Activated CD4-positive, alpha-beta T cell treated with anti-CD3 and anti-CD28 coated beads, Interleukin-2, amount 10 ng/mL, durations not matched to agents 24 days and 14 days (primary cell): ENCODE measurements at places on chromosomes 1 and 21.

GRCh38 chr1:89670163-89670562 lies 37.2 kb downstream of the LRRC8C start:
- DNase-seq: peak; percentile 70

DNA sequence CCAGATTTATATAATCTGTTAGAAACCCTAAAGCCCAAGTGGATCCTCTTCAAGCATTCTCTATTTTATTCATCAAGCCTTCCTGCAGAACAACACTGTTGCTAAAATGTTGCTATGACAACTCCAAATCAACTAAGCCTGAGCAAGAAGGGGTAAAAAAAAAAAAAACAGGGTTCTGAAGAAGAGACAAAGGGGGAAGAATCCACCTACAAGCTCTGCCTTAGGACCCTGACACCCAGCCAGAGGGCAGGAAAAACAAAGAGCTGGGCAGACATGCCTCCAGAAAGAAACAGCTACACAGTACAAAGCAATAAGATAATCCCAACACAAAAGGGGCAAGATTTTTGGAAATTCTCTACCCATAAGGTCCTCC lies 1.3 kb downstream of the USF1 start:
- no peak for DNase-seq

DNA sequence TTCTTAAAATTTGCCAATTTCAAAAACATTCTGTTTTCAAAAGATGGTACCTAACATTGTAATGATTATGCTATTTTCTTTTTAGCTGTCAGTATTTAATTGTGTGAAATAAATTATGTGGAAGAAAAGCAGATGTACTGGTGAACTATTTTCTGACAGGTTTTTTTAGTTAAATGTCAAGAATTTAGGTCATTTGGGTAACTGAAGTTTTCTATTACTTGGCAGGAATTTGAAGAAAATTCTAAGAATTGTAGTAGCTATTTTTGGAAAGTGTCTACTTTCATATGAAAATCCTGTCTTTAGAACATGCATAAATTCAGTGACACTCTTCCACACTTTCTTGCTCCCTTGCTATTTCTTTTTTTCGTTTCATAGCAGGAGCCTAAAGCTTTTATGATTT lies 28.5 kb upstream of the PTPRC start:
- DNase-seq: no peak

GRCh38 chr1:1929102-1929638 lies 10.1 kb upstream of the TMEM52 start:
- DNase-seq: no peak

DNA sequence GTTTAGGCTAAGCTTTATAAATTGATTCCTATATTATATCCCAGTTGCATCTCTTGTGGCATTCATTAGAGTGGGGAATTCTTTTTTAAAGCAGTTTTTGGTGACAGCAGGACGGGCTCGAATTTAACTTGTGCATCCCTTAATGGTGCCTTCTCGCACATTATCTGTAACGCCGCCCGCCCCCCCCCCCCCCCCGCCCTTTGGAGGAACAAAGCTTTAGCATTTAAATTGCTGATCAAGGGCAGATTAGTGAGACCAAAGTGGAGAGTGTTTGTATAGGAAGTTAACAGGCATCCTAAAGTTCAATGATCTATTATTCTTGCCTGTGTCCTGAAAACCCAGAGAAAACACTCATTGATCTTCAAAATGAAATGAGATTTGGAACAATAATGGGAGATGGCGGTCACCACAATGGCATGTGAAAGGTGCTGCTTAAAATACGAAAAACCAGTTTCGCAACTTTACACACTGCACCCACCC lies 2.2 kb downstream of the LMO4 start:
- DNase-seq: no peak

DNA sequence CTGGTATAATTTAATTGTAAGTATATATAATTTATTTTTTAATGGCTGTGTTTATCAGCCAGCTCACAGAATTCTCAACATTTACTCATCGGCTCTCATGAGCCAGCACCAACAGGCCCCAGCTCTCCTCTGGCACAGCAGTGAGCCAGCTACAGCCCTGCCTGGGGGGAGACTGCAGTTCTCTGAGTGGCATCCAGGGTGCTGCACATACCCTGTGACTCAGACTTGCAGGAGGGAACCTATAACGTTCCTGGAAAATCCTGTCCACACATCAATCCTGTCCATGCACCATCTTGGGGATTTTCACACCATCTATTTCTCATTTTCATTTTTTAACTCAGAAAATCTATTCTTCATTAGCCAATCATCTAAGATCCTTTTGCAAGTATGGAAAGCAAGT lies 36.5 kb downstream of the FHAD1 start:
- DNase-seq: no peak

- no peak for DNase-seq
These were observed 204.8 kb upstream of the FGGY start for GRCh38 chr1:59092126-59092525.

GRCh38 chr1:79006564-79006963 lies at the start of gene ADGRL4:
TSS of gene ADGRL4 (minus strand) at chr1:79006730. CDS start at chr1:79006654, 76 bp downstream.
- no peak for DNase-seq

DNA sequence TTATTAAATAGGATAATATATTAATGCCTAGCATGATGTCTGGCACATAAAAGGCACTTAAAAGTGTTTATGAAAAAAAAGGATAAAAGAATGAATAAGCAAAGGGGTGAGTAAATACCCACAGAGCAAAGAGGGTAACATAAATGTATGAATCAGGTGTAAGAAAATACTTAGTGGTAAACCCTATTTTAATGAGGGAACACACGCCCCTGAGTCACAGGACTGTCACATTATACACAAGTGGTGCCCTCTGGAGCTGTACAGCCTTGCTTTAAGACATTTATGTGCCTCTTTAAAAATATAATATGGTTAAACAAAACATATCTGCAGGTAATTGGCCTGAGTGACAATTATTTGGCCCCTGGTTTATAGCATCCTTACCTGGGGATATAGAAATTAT lies 78.1 kb upstream of the PTBP2 start:
- DNase-seq: no peak

DNA sequence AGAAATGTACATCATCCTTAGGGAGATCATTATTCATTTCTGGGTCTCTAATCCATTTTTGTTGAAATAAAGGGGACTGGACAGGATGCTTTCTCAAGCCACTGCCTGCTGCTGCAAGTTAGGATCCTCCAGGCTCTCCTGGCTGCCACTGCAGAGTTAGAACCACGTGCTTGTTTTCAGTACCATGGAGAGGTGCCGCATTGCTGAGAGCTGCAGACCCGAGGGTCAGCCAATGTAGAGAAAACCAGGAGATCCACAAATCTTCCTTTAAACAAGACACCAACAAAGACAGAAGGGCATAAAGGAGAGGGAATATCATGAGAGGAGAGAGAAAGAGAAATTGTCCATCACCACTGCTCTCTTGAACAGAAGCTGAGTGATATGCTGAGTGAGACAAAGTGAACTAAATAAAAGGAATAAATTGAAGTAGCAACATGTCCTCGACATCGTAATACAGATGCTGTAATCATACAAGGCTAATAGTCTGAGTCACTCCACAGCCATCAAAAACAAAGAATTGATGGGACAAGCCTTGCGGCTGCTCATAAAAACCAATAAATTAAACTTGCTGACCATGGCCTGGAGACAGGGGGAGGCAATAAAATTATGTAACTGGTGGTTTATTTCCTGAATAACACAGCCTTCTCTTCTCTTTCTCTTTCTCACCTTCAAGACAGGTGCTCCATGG lies 255.7 kb downstream of the OMA1 start:
- no peak for DNase-seq

DNA sequence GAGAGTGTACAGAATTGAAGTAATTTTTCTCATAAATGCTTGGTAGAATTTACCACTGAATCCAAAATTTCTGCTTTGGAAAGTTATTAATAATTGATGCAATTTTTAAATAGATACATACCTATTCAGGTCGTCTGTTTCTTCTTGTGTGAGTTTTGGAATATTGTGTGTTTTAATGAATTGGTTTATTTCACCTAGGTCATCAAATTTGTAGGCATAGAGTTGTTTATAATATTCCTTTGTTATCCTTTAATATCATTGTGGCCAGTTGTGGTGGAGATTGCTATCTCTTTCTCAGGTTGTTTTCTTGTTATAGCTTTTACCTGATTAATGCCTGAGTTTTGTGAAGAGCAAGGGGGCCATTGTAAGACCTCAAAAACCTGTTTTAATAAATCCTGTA lies 93.5 kb downstream of the SYT14 start:
- DNase-seq: no peak

GRCh38 chr21:38379147-38379546 lies 119.1 kb downstream of the ERG start:
- no peak for DNase-seq

DNA sequence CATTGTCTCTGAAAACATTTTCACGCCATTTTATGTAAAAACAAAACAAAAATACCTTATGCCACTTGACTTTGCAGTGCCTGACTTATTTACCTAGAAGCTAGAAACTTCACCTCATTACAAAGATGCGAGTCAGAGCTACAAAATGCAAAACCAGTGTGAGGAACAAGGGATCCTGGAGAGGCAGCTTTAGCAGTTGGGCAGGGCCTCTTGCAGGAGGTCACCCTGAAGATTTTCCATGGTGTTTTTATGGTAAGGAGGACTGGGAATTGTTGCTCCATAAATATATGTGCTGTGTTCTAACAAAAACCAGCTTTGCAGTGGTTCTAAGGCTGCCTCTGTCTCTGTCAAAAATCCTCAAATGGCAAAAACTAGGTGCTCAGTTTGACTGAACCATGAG lies 36.4 kb upstream of the TARBP1 start:
- DNase-seq: no peak
